ENCODE measurements at places on chromosomes 16 and 17.

- DNase-seq = no peak
These were observed 11.8 kb downstream of the DNAJA2 start for GRCh38 chr16:46961373-46962353.

DNA sequence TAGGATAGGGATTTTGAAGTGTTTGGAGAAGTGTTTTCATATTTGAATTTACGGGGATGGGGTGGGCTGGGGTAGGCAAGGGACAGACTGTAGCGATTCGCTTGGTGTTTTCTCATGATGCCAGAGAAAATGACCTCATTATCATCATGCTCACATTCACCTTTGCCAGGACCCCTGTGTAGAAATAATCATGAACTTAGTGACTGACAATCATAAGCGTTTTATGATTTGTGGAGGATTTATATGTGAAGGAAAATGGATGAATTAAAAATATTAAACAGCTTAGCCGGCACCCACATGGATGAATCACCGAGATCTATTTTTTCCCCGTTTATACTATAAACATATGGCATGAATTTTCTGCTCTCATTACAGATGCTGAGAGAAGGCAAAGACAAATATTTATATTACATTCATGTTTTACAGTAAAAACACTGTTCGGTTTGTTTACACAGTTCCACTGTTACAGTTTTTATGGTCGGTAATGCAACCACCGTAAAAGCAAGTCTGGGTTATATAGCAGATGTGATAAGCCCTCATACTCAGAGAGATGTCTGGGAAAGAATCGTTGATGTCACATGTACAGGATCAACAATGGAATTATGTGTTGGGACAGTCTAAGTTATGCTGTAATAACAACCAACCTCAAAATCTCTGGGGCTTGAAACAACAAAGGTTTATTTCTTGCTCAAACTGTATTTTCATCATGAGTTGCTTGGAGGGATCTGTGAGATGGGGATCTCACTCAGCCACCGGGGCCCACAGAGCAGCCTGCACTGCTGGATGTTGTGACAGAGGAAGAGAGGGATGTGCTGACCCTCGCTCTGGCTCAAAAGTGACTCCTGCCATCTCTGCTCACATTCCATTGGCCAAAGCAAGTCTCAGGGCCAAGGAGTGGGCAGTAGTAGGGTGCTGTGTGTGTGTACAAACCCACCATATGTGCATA is 85.1 kb downstream of the WWOX start:
- DNase-seq = no peak

- DNase-seq = peak; percentile 53
These were observed 52.6 kb downstream of the RBFOX3 start for GRCh38 chr17:79558091-79558900.

DNA sequence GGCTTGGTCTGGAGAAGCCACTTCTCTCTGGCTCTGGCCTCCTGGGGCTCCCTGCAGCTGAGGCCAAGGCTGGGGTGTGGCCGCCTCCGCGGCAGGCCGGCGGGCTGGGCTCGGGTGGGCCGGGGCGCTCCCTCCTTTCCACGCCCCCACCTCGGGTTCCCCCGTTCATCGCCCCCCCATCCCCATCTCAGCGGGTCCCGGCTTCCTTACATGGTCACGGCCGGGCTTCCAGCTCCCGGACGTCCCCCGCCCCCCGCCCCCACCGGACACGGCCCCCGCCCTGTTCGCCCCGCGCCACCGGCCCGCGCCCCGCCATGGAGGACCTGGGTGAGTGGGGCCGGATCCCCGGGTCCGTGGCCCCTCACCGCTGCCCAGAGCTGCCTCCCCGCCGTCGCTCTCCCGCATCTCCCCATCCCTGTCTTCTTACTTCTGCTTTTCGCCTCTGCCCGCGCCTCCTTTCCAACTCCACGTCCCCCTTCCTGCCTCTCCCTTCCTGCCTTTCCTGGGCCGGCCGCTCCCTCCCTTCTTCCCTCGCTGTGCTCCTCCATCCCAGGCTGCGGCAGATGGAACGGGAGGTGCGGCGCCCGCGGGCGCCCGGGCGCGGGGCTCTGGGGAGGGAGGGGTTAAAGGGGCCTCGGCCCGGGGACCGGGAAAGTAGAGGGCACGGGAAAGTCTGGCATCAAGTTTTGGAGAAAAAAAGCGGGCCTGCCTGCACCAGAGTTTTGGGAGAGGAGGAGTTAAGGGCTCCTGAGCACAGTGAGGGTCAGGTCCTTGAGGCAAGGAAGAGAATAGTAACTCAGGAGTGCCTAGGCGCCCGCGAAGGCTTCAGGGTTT is at the start of gene TGFB1I1:
TGFB1I1 (plus strand) TSS at position 278 of the 834 bp plus-strand sequence; CDS start at position 315, 37 bp downstream.
- peak; percentile 87 for DNase-seq

DNA sequence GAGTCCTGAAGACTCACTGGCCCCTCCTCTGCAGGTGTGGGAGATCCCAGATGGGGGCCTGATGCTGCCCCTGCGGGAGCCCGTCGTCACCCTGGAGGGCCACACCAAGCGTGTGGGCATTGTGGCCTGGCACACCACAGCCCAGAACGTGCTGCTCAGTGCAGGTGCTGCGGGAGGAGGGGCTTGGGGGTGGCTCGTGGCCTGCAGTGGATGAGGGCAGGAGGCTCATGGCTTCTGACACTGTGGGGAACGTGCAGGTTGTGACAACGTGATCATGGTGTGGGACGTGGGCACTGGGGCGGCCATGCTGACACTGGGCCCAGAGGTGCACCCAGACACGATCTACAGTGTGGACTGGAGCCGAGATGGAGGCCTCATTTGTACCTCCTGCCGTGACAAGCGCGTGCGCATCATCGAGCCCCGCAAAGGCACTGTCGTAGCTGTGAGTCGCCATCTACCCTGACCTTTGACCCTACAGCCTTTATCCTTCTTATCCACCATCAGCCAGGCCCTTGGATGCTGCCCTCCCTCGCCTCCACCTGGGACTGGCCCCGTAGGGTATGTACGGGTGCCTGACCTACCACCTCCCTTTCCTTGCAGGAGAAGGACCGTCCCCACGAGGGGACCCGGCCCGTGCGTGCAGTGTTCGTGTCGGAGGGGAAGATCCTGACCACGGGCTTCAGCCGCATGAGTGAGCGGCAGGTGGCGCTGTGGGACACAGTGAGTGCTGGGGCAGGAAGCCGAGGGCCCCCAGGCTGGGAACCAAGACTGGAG is 3.6 kb downstream of the CORO1A start:
- DNase-seq = peak; percentile 59

DNA sequence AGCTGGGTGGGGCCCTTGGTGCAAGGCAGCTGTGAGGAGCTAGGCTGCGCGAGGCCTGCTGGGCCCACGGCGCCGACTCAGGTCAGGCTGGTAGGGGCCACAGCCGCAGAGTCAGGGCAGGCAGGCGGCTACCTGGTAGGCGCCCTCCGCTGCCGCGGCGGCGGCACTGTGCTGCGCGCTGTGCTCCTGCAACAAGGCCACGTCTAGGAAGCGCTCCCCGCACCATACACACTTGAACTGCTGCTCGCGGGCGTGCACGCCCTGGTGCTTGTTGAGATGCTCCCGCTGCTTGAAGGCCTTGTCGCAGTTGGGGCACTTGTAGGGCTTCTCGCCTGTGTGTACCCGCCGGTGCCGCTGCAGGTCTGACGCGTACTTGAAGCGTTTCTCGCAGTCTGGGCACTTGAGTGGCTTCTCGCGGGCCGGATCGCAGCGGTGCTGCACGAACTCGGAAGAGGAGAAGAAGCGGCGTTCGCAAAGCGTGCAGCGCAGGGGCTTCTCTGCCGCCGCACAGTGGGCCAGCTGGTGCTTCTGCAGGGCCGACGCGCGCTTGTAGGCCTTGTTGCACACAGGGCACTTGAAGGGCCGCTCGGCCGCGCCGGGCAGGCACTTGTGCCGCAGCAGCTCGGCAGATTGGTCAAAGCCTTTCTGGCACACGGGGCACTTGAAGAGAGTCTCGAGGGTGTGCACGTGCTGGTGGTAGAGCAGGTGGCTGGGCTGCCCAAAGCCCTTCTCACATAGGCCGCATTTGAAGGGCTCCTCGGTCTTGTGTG is 3.9 kb downstream of the ZNF319 start:
- DNase-seq = no peak

GRCh38 chr16:19963301-19963700 is 78.7 kb upstream of the GPRC5B start:
- peak; percentile 72 for DNase-seq

GRCh38 chr17:30200106-30200505 is 35.4 kb downstream of the SLC6A4 start:
- DNase-seq = no peak

DNA sequence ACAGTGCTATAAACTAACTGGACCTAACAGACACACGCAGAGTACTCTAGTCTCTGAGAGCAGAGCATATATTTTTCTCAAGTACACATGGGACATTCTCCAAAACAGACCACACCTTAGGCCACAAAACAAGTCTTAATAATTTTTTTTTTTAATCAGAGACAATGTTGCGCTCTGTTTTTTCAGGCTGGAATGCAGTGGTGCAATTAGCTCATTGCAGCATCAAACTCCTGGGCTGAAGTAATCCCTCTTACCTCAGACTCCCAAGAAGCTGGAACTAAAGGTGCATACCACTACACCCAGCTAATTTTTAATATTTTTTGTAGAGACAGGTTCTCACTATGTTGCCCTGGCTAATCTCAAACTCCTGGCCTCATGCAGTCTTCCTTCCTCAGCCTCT is 37.7 kb downstream of the ULK2 start:
- DNase-seq = no peak

DNA sequence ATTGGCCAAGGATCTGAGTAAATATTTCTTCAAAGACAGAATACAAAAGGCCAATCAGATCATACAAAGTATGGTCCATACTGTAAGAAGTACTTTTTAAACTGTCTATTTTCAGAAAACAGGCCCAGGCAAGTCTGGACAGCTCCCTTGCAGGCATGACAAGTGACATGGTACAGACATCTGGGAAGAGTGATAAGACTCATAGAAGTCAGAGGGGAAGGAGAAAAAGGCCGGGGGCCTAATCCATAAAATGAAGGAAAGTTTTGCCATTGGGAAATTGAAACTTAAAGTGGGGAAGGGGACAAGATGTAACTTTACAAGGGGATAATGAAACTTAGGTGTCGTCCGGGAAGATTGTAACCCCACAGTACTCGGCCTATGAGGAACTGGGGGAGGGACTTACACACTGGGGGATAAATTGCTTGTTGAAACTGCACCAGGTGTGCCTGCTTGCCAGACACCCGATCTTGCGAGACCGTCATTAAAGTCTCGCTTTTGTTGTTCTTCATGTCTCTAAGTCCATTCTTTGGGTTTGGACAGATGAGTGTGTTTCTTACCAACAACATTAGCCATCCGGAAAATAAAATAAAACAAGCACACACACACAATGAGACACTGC is 684.0 kb downstream of the CDH11 start:
- DNase-seq = no peak

DNA sequence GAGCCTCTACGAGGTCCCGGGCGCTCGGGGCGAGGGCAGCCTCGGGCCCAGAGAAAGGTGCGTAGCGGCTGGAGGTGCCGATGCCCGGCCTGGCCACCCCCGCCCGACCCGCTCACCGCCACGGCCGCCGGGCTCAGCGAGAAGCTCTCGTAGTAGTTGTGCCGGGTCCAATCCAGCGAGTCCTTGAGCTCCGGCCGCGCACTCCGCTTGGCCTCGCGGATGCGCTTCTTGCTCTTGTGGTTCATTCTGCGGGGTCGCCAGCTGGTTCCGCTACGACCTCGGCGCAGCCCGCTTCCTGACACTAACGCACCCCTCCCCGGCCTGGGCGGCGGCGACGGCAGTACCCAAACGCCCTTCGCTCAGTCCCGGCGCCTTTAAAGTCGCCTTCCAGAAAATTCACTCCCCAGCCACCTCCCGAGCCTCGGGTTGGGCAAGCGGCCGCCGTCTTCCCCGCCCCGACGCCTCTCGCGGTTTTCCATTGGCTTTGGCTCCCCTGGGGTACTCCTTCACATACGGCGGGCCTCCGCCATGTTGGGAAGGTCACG is at the start of gene JMJD6:
JMJD6 (minus strand) TSS at position 376 of the 545 bp plus-strand sequence; CDS start at position 245, 131 bp downstream.
- DNase-seq = peak; percentile 99

- peak; percentile 97 for DNase-seq
These were observed at the start of gene SLC25A39 for GRCh38 chr17:44324571-44325275. Gene SLC25A39, minus strand, starts transcription at chr17:44324823. Its CDS starts 1,261 bp downstream, at chr17:44323562.

DNA sequence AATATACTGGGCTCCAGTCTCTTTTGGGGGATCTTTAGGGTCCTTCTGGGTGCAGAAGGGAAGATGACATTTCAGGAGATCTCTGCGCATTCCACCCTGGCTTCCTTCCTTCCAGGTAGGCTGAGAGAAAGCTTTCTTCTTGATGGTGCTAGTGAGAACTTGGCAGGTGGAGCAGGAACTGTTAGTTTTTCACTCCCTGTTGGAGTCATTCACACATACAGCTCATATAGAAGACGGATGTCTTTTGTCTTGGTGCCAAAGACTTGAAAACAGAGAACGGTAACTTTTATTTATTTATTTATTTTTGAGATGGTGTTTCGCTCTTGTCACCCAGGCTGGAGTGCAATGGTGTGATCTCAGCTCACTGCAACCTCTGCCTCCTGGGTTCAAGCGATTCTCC is 43.9 kb downstream of the PITPNC1 start:
- no peak for DNase-seq

GRCh38 chr17:3962217-3962964 is 1.8 kb downstream of the ATP2A3 start:
- DNase-seq = no peak

DNA sequence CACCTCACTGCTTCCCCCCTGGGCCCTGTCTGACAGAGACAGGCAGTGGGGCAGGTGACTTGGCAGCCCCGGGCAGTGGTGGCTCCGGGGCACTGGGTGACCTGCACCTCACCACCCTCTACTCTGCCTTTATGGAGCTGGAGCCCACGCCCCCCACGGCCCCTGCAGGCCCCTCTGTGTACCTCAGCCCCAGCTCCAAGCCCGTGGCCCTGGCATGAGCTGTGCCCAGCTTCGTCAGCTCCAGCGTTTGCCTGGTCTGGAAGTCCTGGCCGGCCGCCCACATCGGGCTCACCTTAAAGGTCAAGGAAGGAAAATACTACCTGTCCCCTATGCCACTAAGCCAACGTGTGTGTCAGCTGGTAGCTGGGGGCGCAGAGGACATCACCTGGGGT is 15.2 kb downstream of the UNC119 start:
- no peak for DNase-seq
